CD4-positive, alpha-beta memory T cell (primary cell): ENCODE measurements at places on chromosomes 2 and 18. TPM values are rescaled to one million over a fixed set of nuclear protein-coding genes. Genes with fewer than 3 reads are reported as not detected.

- no peak for DNase-seq
Measured at GRCh38 chr2:28210535-28210934, 182.1 kb upstream of the FOSL2 start.

DNA sequence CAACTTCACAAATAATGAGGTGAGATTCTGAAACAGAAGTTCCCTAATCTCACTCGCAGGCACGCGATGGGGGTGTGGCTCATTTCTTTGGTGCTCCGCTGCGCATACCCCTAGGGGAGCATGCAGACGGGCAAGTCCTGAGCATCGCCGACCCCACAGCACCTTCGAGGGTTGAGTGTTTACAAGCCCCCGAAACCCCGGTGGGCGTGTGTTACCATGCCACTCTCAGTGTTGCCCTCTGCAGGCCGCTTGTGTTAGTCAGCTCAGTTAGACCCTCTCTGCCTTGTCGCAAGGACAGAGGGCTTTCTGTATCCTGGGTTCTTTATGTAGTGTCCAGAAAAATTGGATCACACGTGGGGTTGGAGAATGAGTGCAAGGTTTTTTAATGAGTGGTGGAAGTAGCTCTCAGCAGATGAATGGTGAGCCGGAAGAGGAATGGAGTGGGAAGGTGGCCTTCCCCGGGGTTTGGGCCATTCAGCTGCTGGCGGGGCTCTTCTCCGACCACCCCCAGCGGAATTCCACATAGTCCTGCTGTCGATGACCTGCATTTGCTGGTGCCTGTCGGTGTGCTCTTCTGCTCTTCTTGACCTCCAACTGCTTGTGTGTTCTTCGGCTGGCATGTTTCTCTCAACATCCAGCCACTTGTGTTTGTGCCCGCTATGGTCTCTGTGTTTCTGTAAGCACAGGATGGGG lies 191.3 kb downstream of the RPRM start:
- DNase-seq, result no peak

GRCh38 chr2:158493458-158493857 lies 36.7 kb downstream of the PKP4 start:
- DNase-seq, result no peak

The POU3F3 gene
- not detected for total RNA-seq

The GYPC gene
- total RNA-seq, result 78.5 TPM

DNA sequence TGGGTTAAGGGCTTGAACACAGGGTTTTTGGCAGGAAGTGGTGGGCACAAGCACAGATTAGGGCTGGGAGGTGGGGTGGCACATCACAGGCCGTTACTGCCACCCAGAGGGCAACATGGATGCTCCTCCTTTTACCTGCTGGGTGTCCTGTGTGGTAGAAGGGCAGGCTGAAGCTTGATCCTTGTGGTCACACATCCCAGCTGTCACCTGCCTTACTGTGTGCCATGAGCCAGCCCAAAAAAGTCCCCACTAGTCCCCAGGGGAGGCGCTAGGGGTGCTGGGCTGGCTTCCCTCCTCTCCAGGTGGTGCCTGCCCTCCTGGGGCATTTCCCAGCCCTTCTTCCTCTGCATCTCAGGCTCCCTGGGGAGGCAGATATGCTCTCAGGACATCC lies 50.5 kb upstream of the ALPP start:
- DNase-seq, result no peak

DNA sequence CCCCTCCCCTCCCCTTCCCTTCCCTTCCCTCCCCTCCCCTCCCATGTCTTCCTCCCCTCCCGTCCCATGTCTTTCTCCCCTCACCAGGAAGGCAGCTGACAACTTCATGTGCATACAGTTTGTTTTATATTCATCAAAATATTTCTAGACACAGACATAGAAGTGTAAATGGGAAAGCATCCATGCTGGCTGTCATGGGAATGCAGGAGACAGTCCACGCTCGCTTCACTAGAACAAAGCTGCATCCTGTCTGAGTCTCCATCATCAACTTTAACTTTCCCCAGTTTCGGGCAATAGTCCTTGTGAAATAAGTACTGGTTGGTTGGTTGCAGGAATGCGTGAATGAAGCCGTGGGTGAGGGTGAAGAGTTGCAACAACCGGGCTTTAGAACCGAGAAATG lies 226.9 kb downstream of the DCDC2C start:
- DNase-seq, result no peak

The GAL3ST2 gene
- 0.39 TPM for total RNA-seq

DNA sequence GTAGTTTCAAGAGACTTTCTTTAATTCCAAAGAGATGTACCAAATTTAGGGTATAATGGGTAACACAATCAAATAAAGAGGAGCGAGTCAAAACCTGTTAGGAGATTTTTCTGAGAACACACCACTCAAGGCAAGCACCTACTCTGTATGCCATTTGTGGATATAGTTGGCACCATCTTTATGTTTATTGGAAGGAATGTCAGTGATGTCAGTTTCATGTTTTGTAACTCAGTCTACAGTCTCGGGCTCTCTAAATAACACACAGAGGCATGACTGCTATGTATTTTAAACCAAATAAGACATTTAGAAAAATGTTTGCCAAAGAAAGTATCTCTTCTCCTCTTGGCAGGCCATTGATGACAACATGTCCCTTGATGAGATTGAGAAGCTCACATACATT lies 59.7 kb downstream of the CPS1 start:
- DNase-seq, result no peak

DNA sequence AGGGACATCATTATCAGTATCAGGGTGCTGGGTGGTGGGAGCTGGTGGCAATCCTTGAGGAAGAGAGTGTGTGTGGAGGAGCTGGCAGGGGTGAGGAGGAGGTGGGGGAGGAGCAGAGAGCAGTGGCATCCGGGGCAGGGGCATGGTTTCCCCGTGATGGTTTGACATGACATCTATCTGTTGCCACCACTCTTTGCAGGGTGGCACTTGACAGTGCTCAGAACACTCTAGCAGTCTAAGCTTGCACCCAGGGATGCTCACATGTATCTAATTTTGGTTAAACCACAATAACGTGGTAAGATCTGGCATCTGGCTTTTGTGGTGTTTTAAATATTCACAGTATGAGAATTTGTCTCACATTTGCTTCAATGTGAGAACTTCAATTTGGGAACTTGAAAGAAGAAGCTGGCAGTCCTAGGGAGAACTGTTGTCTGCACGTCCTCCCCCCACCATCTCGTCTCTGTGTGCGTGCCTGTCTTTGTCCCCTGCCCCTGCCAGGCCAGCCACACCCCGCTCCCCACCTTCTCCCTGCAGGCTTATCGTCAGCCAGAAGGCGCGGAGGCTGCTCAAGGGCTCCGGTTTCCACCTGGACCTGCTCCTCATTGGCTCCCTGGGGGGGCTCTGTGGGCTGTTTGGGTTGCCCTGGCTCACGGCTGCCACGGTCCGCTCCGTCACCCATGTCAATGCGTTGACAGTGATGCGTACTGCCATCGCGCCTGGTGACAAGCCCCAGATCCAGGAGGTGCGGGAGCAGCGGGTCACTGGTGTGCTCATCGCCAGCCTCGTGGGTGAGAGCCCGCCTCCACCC lies 11.7 kb downstream of the SLC4A3 start:
- no peak for DNase-seq

DNA sequence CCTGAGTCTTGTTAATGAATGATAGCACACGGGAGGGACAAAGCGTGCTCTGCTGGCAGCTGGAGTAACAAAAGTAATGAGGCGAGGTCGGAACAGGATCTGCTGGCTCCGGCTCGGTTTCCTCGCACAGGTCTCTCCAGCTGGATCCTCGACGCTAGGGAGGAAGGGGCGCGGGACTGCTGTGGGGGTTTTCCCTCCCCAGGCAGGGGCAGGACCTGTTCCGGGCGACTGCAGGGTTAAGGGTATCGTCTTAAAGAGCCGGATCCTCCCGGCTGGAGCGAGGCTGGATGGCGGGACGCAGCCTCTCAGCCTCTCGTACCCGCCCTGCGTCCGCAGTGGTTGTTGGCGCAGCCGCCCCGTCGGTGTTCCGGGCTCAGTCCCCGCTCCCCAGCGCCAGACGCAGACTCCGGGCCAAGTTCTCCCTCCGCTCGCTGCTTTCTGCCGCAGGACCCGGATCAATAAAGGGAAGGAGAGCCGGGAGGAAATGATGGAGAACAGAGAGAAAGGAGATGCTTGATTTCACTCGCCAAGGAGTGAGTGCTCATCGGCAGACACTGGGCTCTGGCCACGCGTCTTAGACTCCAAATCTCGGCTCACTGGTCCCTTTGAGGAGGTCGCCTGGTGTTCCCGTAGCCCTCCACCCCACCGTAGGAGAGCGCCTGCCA lies 1.1 kb upstream of the LIPG start:
- no peak for DNase-seq

- no peak for DNase-seq
Measured at GRCh38 chr2:217249121-217250012, 389.5 kb upstream of the TNP1 start.

- no peak for DNase-seq
Measured at GRCh38 chr2:35347561-35347960, 1008.0 kb upstream of the CRIM1 start.

The CRYBA2 gene
- not detected for total RNA-seq

The MIB1 gene
- total RNA-seq, result 37.6 TPM

GRCh38 chr18:1012775-1013174 lies 108.1 kb downstream of the ADCYAP1 start:
- DNase-seq, result no peak

DNA sequence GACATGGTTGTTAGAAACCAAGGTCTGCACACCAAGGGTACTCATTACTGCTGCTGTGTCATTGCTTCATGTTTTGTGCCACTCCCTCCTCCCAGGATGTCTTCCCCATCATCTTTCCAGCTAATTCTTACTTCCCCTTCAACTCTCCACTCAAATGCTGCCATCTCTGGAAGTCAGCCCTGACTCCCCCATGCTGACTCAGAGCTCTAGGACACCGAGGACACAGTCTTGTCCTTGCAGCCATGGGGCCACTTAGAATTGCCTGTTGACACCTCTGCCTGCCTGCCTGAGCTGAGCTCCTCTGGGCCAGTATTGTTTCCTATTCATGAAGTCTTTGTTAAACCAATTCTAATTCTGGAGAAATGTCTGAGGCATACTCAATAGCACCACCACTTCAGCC lies 100.2 kb downstream of the GYPC start:
- DNase-seq, result no peak

The CRYGC gene
- total RNA-seq, result not detected

- no peak for DNase-seq
Measured at GRCh38 chr2:27265536-27265870, 2.7 kb upstream of the SLC30A3 start.

DNA sequence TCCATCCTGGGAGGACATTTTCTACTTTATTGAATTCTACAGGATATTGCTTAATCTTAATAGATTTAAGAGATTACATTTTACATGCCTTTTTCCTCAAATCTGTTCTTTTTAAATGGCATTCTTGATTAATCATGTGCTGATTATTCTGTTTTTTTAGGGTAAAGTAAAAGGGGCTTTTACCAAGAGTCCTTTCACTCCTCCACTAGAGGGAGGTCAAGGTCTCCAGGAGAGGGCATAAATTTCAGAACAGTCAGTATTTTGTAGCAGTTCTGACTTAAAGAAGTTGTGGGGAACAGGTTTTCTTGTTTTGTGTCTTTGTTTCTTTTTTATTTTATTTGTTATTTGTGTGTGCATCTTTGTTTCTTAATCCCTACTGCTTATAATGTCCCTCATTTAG lies 25.4 kb downstream of the WDR75 start:
- peak; percentile 24 for DNase-seq

- no peak for DNase-seq
Measured at GRCh38 chr2:105853354-105854088, 108.8 kb downstream of the NCK2 start.

- peak; percentile 25 for DNase-seq
Measured at GRCh38 chr18:76496194-76496890, 1.3 kb upstream of the ZNF516 start.

DNA sequence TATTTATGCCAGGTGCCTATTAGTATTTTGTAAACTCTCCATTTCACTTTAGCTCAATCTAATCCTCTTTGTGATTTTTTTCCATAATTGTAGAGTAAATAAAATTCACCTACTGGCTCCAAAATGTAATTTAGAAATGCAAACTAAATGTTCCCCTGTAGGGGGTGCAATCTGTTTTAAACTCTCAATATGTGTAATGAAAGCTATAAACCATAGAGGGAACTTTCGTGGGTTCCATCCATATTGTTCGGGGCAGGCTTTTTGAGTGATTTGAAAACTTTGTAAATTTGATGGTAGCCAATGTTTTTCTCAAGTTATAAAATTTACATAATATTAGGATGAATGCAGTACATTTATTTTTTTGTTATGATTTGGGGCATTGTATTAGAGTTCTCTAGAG lies 49.4 kb downstream of the TSPYL6 start:
- DNase-seq, result no peak

The AQP12A gene
- total RNA-seq, result not detected

The APOB gene
- total RNA-seq, result not detected

DNA sequence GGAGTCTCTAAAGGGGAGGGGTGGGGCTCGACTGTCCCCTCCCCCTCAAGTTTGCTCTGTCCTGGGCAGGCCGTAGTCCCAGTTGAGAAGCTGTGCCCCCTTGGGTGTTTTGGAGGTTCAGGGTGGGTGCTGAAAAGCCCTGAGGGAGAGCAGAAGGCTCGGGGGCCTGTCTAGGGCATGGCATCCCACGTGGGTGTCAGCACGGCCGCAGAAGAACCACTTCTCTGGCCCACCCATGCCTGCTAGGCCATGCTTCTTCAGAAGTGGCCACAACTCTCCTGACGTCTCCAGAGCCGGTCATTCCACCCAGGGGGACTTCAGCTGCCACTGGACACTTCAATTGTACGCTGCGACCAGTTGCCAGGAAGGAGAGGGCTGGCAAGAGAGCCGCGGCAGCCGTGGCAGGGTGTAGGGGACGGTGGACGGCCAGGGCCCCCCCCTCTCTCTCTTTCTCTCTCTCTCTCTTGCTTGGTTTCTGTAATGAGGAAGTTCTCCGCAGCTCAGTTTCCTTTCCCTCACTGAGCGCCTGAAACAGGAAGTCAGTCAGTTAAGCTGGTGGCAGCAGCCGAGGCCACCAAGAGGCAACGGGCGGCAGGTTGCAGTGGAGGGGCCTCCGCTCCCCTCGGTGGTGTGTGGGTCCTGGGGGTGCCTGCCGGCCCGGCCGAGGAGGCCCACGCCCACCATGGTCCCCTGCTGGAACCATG lies at the start of gene INPP5D:
TSS of gene INPP5D (plus strand) at position 546 of the 704 bp plus-strand sequence. CDS start at position 683, 137 bp downstream.
- peak; percentile 81 for DNase-seq

DNA sequence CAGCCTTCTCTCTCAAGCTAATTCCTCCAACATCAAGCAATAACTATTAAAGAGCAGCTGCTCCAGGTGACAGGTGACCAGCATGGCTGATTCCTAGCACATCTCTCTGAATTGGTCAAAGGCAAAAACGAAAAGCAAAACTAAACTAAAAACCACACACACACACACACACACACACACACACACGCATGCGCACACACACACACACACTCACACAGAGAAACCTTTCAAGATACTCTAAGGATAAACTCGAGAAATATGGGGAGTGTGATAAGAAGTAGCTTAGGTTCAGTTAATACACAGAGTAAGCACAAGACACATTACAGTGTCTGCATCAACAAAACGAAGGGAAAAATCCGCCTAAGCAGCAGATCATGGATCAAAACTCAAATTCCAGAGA lies 74.5 kb upstream of the FZD7 start:
- DNase-seq, result no peak

The UGT1A10 gene
- total RNA-seq, result not detected

DNA sequence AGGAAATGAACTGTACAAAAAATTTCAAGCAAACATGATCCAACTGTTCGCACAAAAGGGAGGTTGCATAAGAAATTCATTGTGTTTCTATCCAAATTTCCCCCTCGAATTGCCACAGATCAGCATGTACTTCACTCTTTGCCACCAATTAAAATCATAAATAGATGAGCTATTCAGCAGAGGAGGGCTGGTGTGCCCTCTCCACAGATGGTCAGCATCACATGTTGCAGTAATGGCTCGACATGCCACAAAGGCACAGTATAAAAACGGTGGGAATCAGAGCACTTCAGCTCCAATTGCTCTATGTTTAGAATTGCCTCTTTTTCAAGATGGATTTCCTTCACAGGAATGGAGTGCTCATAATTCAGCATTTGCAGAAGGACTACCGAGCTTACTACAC lies at the start of gene G6PC2:
TSS of gene G6PC2 (plus strand) at position 289 of the 400 bp plus-strand sequence. CDS start at position 330, 41 bp downstream.
- DNase-seq, result no peak
